ENCODE measurements at places on chromosomes 12 and 14. TPM values are rescaled to one million over a fixed set of nuclear protein-coding genes. Genes with fewer than 3 reads are reported as not detected.

ZNF705A gene
- not detected for total RNA-seq

INSM2 gene
- not detected for total RNA-seq

- H3K27me3 ChIP-seq: peaks cover 30% of the 10 kb centered on the region
- no peak overlapping the region for H3K27ac ChIP-seq
- peaks cover 17% of the 10 kb centered on the region for H3K4me1 ChIP-seq
- H3K4me3 ChIP-seq: no peak overlapping the region
- DNase-seq: peak; percentile 73
Measured at GRCh38 chr12:49777800-49778748, 36.7 kb downstream of the TMBIM6 start.

- peak overlapping the region; percentile 24 for H3K27ac ChIP-seq
- H3K4me3 ChIP-seq: no peak overlapping the region
- H3K4me1 ChIP-seq: peaks cover 31% of the 10 kb centered on the region
- DNase-seq: no peak
- peaks cover 36% of the 10 kb centered on the region for H3K36me3 ChIP-seq
Measured at GRCh38 chr12:89166525-89166934, 185.8 kb downstream of the DUSP6 start.

DNA sequence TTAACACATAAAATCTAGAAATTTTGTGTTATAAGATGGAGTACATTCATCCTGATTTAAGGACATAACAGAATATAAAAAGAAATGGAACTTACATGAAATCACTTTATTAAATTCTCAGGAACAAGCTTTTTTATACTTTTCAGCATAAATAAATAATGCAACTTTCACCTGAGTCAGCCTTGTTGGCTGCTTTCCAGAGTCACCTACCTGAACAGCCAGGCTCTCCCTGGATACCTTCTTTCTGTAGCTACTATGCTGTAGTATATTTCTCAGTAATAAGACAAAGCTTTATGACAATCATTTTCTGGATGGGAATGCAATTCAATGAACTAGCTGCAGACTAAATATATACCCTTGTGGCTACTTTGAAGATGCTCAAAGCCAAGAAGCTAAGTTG is 111.9 kb downstream of the NTS start:
- H3K4me1 ChIP-seq: no peaks in the 10 kb centered on the region
- no peaks in the 10 kb centered on the region for H3K27me3 ChIP-seq
- DNase-seq: no peak
- H3K36me3 ChIP-seq: no peaks in the 10 kb centered on the region
- H3K27ac ChIP-seq: no peak overlapping the region
- H3K4me3 ChIP-seq: no peak overlapping the region

VASH1 gene
- 2.6 TPM for total RNA-seq

LRTM2 gene
- total RNA-seq: not detected

- no peak overlapping the region for H3K4me3 ChIP-seq
- peaks cover 4% of the 10 kb centered on the region for H3K4me1 ChIP-seq
- H3K27ac ChIP-seq: no peak overlapping the region
- H3K36me3 ChIP-seq: no peaks in the 10 kb centered on the region
- no peak for DNase-seq
- H3K27me3 ChIP-seq: no peaks in the 10 kb centered on the region
Measured at GRCh38 chr14:86346818-86347384, 817.0 kb downstream of the FLRT2 start.

SMIM41 gene
- total RNA-seq: not detected

FICD gene
- total RNA-seq: 7.1 TPM

DNA sequence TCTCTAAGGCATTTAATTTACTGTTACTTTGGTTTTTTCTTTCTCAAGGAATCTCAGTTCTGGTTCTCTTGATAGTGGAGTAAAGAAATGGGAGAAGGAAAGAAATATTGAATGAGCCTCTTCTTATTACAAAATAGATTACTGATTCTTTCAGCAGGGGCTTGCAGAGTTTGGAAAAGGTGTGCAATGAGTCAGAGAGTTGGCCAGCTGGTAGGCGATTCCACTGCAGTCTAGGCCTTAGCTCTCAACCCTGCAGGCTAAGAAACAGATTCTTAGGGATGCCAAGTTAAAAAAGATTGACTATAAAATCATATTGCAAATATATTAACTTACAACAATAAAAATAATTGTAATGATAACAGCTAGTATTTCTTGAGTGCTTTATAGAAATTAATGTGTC is 25.8 kb downstream of the NR1H4 start:
- no peak overlapping the region for H3K27ac ChIP-seq
- no peaks in the 10 kb centered on the region for H3K4me1 ChIP-seq
- DNase-seq: no peak
- H3K4me3 ChIP-seq: no peak overlapping the region

DNA sequence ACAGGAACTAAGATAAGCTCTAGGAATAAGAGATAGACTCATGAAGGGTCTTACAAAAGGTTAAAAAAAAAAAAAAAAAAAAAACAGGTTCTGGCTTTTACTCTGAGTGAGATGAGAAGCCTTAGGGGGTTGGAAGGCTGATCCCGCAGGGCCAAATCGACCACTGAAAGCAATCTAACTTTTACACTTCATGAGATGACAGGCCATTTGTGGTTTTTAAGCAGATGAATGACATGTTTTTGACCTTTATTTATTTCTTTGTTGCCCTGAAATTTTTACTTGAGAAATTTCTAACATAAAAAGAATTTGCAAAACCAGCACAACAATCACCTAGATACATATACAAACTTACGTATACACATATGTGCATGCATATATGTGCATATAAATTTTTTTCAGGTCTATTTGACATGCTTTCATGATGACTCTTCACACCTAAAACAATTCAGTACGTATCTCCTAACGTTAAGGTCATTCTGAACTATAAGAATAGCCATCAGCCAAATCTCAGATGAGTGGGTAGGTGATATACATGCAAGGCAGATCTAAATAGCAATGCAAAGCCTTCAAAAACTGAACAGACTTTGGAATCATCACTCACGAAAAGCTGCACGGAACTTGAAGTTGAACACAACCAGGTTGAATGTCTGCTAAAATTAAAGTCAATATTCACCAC is 87.0 kb downstream of the R3HDM2 start:
- peaks cover 41% of the 10 kb centered on the region for H3K36me3 ChIP-seq
- H3K4me3 ChIP-seq: no peak overlapping the region
- no peaks in the 10 kb centered on the region for H3K27me3 ChIP-seq
- no peaks in the 10 kb centered on the region for H3K4me1 ChIP-seq
- H3K27ac ChIP-seq: no peak overlapping the region

GRCh38 chr12:131850856-131851559 is 22.8 kb downstream of the MMP17 start:
- peaks cover under 1% of the 10 kb centered on the region for H3K27me3 ChIP-seq
- H3K27ac ChIP-seq: no peak overlapping the region
- H3K4me3 ChIP-seq: no peak overlapping the region
- DNase-seq: peak; percentile 28
- no peaks in the 10 kb centered on the region for H3K36me3 ChIP-seq

- no peaks in the 10 kb centered on the region for H3K27me3 ChIP-seq
- H3K36me3 ChIP-seq: no peaks in the 10 kb centered on the region
- no peak for DNase-seq
- H3K4me1 ChIP-seq: peaks cover 29% of the 10 kb centered on the region
- H3K27ac ChIP-seq: no peak overlapping the region
Measured at GRCh38 chr14:93073910-93074769, 41.6 kb downstream of the ITPK1 start.

DNA sequence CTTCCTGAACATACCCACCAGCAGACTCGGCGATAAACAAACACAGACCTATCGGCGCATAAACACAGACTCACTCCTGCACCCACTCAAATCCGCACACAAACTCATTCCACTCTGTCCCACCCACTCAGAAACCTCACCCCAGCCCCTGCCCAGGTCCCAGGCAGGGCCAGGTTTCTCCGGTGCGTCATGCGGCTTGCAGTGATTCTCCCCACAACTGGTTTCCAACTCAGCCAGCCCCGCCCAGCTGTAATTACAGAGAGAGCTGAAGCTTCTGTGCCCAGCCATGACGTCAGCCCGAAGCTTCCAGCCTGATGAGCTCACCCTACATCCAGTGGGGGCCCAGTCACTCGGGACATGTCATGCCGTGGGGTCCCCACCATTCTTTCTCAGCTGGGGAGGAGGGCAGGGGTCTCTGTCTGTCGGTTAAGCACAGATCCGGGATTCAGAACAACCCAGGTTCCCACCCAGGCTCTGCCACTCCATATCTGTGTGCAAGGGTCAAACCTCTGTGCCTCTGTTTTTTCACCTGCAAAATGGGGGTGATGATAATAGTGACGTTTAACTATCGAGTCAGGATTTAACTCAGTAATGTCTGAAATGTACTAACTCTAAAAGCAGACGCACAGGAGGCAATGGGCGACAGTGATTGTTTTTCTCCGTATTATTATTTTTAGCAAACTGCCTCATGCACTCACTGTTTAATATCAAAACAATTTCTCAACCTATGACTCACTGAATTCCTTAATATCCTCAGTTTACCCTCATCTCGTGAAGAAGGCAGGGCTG is 2.3 kb upstream of the HSPB8 start:
- H3K4me3 ChIP-seq: no peak overlapping the region
- DNase-seq: no peak
- H3K27me3 ChIP-seq: no peaks in the 10 kb centered on the region
- H3K4me1 ChIP-seq: no peaks in the 10 kb centered on the region
- H3K27ac ChIP-seq: no peak overlapping the region

- H3K36me3 ChIP-seq: no peaks in the 10 kb centered on the region
- H3K4me1 ChIP-seq: peaks cover 26% of the 10 kb centered on the region
- H3K27ac ChIP-seq: no peak overlapping the region
- peak; percentile 31 for DNase-seq
- H3K27me3 ChIP-seq: no peaks in the 10 kb centered on the region
Measured at GRCh38 chr12:52867642-52868041, 18.8 kb upstream of the KRT78 start.

- H3K4me3 ChIP-seq: no peak overlapping the region
- no peaks in the 10 kb centered on the region for H3K4me1 ChIP-seq
- H3K27ac ChIP-seq: no peak overlapping the region
- no peak for DNase-seq
- no peaks in the 10 kb centered on the region for H3K36me3 ChIP-seq
Measured at GRCh38 chr12:20592556-20592955, 102.6 kb upstream of the SLCO1C1 start.

TDRD9 gene
- total RNA-seq: 0.08 TPM

DNA sequence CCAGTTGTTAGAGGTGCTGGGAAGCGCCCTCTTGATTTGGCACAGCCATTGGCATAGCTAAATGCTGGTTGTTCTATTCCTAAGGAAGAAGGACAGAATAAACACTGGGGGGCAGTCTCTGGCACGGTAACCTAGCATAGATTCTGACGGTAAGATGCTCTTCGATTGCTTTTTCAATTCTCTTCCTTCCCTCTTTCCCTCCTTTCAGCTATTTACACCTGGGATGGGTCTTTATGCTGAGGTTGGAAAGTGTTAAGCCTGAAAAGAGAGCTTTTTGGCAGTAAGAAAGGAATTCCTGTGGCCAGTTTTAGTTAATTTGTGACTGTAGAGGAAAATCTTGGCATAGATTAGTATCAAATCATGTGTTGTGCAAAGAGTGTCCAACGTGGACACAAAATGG is 162.8 kb downstream of the SNAPC1 start:
- H3K4me3 ChIP-seq: no peak overlapping the region
- no peak overlapping the region for H3K27ac ChIP-seq
- H3K36me3 ChIP-seq: no peaks in the 10 kb centered on the region

DNA sequence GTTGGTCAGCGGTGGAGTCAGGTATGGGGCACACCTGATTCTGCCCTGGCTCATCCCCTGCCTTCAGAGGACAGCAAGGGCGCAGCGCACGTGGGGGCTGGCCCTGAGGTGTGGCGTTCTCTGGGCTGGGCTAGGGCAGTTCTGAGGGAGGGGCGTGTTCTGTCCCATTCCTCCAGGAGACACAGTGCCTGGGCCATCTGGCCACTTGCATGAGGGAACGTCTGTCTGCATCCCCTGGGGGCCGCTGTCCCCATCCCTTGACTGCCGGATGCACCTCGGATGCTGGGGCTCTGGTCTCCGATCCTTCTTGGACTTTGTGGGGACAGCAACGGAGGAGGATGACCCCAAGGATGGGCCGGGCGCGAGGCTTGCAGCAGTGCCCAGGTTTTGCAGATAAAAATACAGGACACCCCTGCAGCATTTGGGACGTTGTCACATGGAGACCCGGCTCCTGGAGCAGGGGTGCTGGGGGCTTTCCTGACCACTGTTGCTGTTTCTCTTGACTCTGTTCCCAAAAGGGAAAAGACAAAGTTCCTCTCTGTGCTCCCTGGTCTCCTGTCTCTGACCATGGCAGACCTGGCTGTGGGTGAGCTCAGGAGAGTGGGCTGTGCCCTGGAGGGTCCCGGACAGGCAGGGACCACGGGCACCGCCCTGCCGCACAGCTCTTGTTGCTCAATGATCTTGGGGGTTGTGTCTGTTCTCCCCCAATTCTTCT is 6.9 kb downstream of the MTA1 start:
- peaks cover 20% of the 10 kb centered on the region for H3K4me1 ChIP-seq
- no peak for DNase-seq
- no peaks in the 10 kb centered on the region for H3K27me3 ChIP-seq
- H3K27ac ChIP-seq: no peak overlapping the region
- H3K4me3 ChIP-seq: no peak overlapping the region
- H3K36me3 ChIP-seq: peaks cover 41% of the 10 kb centered on the region

FAM186B gene
- not detected for total RNA-seq

GRCh38 chr14:105473677-105474482 is 741 bp upstream of the CRIP2 start:
- DNase-seq: peak; percentile 84
- H3K27me3 ChIP-seq: peaks cover 22% of the 10 kb centered on the region
- H3K27ac ChIP-seq: no peak overlapping the region
- peaks cover 5% of the 10 kb centered on the region for H3K36me3 ChIP-seq
- H3K4me3 ChIP-seq: peak overlapping the region; percentile 71

ZNF740 gene
- 45.5 TPM for total RNA-seq

DNA sequence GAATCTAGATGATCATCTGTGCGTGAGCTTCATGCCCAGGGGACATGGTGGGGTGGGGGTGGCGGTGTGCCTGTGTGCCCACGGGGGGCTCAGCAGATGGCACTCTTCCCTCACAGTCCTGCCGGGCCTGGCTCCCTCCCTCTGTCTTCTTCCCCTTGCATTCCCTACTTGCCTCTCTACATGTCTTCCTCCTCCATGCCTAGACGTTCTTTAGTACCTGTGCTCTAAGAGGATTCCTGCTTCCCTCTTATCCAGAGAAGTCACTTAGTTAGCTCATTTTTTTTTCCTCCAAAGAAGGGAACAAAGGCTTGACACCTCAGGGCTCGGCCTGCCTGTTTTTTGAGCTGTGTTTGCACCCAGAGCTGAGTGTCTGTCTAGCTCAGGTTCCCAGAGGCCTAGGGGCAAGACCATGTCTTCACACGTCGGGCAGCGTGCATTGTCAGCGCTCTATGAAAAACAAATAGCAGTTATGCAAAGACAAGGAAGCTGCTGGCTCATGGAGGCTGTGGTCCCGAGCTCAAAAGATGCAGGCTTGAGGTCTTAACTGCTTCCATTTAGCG is 48.8 kb downstream of the NINJ2 start:
- no peak overlapping the region for H3K4me3 ChIP-seq
- no peak for DNase-seq
- no peaks in the 10 kb centered on the region for H3K27me3 ChIP-seq

GARIN6 gene
- not detected for total RNA-seq

- no peak overlapping the region for H3K4me3 ChIP-seq
- peak overlapping the region; percentile 82 for H3K27ac ChIP-seq
- H3K27me3 ChIP-seq: no peaks in the 10 kb centered on the region
- H3K36me3 ChIP-seq: peaks cover 67% of the 10 kb centered on the region
- peak; percentile 44 for DNase-seq
Measured at GRCh38 chr12:121145221-121145620, 12.5 kb downstream of the P2RX7 start.

PROX2 gene
- total RNA-seq: not detected
